ENCODE measurements at places on chromosomes 11 and 22.

GRCh38 chr11:27205250-27205649 is 157.8 kb downstream of the CCDC34 start:
- no peak for DNase-seq

- DNase-seq = no peak
These were observed 144.7 kb upstream of the LMO1 start for GRCh38 chr11:8408151-8408941.

DNA sequence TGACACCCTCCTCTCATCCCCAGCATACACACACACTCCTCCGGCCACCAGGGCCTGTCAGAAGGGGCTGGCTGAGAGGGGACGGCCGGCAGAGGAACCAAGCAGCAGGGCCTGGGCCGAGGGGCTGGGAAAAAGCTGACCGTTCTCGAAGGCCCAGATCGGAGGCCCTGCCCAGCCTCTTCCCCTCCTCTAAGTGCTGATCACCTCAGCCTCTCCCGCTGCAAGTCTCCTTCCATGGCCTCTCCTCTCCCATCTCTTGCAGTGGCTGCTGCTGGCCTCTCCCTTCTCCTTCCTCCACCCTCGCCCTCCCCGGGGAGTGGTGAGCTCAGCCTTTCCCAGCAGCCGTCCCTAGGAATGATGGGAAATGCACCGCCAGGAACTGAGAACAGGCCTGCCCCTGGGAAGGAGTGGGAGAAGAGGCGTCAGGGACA is 39.6 kb downstream of the ARRB1 start:
- no peak for DNase-seq

DNA sequence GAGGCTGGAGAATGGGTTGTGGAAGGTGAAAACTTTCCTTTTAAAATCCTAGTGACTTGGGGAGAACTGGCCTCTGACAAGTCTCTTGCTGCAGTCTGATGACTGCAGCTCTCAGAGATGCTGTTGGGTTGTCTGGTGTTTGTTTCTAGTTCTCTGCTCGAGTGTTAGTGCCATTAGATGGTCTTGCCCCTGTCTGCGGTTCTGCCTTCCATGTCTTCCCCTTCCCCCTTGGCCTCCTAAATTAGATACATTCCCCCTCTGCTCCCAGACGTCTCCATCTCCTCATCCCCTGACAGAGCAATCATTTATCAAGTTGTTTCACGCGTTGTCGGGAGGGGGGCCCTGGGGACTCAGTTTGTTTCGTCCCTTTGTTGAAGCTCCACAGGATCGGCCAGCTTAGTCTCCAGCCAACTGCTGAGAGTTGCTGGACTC is 67.7 kb downstream of the CECR2 start:
- no peak for DNase-seq

GRCh38 chr11:76087749-76088148 is 118.6 kb downstream of the WNT11 start:
- DNase-seq = no peak

GRCh38 chr11:123525511-123525918 is 95.4 kb downstream of the GRAMD1B start:
- DNase-seq = no peak

DNA sequence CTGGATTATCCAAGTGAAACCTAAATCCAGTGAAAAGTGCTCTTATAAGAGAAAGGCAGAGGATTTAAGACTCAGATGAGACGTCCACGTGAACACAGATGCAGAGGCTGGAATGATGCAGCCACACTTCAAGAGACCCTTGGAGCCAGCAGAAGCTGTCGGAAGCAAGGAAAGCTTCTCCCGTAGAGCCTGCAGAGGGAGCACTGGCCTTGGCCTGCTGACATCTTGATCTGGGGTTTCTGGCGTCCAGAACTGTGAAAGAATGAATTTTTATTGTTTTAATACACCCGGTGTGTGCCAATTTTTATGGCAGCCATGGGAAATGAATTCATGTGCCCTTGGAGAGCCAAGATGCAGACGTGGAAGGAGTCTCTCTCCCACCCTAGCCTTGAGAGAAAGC is 407.0 kb upstream of the B3GAT1 start:
- DNase-seq = no peak

DNA sequence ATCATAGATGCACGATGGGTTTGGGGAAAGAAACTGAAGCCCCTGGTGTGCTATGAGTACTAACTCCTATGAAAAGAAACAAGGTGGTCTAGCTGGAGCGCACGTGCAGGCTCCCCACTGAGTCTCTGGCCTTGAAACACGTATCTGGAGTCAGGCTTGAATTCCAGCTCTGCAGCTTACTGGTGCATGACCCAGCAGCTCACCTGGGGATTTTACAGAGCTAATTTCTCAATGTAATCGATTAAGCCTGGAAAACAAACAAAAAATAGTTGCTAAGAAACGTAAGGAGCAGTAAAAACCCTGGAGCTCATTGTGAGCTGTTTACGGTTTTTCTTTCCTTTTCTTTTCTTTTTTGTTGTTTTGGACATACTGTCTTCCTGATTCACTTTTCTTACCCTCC is 12.3 kb downstream of the KCNJ1 start:
- no peak for DNase-seq

GRCh38 chr11:120025606-120026335 is 112.1 kb downstream of the TRIM29 start:
- peak; percentile 67 for DNase-seq
